ENCODE measurements at places on chromosomes 16 and 17.

DNA sequence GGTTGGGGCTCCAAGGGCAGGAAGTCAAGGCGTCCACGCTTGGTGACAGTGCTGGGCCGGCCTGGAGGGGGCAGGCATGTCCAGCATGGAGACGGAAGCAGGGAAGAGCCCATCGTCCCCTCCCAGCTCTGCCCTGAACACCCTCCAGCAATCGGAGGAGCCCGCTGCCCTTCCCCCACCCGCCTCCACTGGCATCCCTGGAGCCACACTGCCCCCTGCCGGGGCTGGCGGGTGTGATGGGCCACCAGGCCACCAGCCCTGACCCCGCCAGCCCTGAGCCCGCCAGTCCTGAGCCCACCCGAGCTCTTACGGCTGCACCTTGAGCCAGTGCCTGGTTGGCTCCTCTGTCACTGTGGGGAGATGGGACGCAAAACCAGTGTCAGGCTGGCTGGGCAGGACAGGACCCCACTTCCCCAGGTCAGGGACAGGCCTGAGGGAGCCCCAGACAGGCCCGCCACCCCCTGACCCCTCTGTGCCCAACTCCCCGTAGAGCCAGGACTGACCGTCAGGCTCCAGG is 4.1 kb upstream of the CDH15 start:
- DNase-seq, result peak; percentile 87

GRCh38 chr16:610513-611381 is 20.0 kb upstream of the WFIKKN1 start:
- DNase-seq, result peak; percentile 55

DNA sequence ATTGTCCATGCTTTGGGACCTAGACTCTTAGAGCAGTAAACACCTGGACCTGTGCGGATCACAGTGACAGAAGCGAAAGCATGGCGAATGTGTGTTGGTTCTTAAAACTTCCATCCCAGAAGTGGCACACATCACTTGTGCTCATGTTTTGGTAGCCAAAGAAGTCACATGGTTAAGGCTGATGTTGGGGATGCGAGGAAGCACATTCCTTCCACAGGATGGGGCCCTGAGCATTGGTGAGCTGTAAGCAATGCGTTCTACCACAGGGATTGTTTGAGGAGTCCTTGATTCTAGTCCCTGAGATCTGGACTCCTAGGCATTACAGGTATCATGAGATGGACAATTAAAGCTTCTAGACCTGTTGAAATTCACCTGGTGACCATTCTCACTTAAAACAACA is 375.9 kb downstream of the UTP18 start:
- no peak for DNase-seq

GRCh38 chr17:55567240-55568214 is 56.3 kb upstream of the SMIM36 start:
- no peak for DNase-seq

DNA sequence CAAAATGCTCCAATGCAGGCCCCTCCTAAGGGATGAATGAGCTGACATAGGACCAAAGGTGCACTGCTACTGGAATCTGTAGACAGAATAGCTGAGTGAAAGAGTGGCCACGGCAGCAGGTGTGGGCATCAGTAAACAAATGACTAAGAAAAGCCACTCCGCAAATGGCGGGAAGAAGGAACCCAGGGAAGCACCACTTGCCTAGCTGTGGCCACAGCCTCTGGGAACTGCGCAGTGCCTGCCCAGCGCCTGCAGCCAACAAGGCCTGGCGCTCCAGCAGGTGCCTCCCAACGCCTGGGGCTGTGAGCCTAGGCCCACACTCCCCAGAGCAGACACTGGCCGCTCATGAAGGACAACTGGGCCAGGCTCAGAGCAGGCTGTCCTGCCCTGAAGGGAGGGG is 11.8 kb downstream of the PEMT start:
- no peak for DNase-seq

- DNase-seq, result no peak
Observed at GRCh38 chr16:72811876-72812275, 236.1 kb downstream of the ZFHX3 start.

DNA sequence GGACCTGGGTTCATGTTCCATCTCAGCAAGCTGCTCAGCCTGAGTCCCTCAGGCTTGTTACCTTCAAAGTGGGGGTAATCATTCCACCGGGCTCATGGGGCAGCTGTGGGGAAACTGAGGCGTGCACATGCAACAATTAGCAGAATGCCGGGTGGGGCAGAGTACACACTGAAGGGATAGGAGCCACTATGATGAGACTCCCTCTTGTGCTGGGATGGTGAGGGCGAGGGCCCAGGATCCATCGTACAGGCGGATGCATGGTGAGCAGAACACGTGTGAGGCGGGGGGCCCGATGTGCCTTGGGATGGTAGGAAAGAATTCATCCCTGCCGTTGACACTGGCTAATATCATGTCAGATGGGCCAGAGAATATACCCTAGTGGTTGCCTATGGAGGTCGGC is 25.5 kb upstream of the MAP3K14 start:
- DNase-seq, result no peak

- no peak for DNase-seq
Observed at GRCh38 chr17:61662186-61662585, 71.2 kb upstream of the NACA2 start.

DNA sequence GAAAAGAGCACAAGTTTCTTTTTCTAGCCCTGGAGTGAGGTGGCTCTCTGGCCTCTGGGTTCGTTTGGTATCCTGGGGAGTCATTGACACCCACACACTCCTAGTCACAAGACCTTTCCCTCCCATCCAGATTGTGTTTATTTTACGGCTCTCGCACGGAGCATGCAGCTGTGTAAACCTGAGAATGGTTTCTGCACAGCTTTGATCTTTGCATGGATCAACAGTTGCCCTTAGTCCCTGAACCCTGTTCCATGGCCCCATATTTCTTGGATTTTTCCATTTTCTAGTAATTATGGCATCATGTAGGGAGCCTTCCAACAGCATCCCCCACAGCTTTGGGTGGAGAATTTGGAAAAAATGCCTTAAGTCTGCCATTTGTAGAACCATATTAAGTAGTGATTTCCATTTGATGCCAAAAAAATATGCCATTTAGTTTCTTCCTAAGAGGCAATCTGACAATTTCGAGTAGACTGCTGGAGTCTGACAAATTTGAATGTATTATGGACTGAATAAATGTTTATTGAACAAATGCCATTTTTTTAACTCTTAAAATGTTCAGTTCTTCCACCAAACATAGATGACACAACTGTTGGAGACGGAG is 197.7 kb downstream of the WWOX start:
- no peak for DNase-seq

DNA sequence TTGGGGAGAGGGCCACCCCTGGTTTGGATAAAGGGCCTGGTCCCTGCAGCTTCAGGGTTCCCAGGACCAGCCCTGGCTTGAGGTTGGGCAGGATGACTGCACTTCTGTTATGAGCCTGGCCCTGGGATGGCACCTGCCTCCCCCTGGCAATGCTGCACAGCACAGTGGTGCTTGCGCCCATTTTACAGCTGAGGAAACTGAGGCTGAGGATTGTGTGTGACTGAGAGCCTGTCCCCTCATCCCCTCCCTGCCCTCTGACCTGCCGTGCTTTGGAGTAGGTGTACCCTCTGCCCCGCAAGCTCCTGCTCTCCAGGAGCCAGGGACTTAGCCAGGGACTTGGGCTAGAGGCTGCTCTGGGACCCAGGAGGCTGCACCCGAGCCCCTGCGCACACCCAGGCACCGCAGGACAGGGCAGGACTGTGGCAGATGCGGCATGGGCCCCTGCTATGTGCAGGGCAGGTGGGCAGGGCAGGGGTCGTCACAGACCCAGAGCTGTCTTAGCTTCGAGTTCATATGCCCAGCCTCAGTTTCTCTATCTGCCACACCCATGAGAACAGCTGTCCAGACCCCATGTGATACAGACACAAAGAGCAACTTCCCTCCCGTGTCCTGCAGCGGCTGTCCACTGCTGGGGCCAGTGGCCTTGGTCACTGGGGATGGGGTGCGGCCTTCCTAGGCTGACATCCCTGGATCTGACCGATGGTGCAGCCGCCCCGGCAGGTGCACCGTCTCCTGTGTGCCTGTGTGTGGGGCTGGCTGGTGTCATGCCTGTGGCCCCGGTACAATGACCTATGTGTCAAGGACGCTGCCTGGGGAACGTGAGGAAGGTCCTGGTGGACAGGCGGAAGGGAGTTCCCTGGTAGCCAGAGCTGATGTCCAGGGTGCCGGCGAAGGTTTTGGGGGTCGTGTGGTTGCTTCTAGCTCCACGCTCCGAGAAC is 36.6 kb downstream of the BAHCC1 start:
- no peak for DNase-seq

GRCh38 chr16:24540602-24541210 is 1.3 kb downstream of the RBBP6 start:
- no peak for DNase-seq

DNA sequence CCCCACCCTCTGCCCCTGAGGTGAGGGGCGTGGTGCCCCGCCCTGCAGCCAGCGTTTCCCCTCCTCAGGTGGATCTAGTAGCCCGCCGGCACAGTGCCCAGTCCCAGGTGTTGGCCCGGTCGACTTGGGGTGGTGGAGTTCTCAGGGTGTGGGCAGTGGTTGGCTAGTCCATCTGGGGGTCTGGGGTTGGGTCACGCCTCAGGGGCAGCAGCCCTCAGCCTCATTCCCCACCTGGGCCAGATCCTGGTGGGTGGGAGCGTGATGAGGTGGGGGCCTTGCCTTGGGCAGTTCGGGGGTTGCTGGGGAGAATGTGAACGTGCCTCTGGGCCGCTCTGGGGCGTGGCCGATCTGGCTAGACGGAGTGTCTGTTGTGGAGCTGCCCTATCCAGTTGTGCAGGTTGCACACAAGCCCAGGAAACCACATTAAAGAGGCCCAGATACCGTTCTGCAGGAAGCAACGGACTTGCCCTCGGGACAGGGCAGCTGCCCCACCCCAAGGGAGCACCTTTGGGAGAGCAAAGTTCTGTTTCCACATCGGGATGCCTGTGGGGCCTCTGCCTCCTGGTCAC is 32.0 kb downstream of the GSE1 start:
- no peak for DNase-seq

GRCh38 chr17:19744922-19745757 is 3.0 kb downstream of the ALDH3A1 start:
- peak; percentile 89 for DNase-seq

All from stimulated activated CD8-positive, alpha-beta memory T cell treated with anti-CD3 and anti-CD28 coated beads, Interleukin-2, amount 100 ng/mL, for 48 hours (primary cell).